ENCODE measurements at places on chromosomes 4 and X.

- no peak for DNase-seq
These were observed 305.3 kb downstream of the PRR32 start for GRCh38 chrX:127124871-127125270.

- no peak for DNase-seq
These were observed 4.9 kb downstream of the CFAP99 start for GRCh38 chr4:2423695-2424094.

- no peak for DNase-seq
These were observed 20.4 kb downstream of the LEF1 start for GRCh38 chr4:108148316-108148715.

GRCh38 chr4:65467068-65467680 is 203.1 kb downstream of the EPHA5 start:
- no peak for DNase-seq

- DNase-seq: no peak
These were observed 821.0 kb downstream of the C4orf33 start for GRCh38 chr4:129916991-129917390.

DNA sequence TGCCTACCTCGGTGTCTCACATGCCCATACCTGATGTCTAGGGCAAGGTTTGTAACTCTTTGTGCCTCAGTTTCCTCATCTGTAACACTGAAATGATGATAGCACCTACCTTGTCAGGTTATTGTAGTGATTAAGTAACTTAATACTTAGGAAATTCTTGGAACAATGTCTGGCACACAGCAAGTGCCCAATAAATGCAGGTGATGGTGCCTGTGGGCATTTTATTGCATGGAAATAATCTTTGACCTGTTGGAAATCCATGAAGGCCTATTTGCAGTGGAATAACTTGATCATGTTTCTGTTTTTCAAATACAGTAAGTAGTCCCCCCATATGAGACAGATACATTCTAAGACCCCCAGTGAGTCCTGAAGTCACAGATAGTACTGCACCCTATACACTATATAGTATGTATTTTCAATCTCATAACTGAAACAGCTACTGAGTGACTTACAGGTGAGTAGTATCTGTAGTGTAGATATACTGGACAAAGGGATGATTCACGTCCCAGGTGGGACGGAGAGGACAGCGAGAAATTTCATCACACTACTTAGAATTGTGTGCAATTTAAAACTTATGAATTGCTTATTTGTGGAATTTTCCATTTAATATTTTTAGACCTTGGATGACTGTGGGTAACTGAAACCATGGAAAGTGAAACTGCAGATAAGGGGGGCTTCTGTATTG is 42.1 kb downstream of the AFF1 start:
- no peak for DNase-seq

- no peak for DNase-seq
These were observed 2.6 kb upstream of the VSIG4 start for GRCh38 chrX:66042307-66043077.

DNA sequence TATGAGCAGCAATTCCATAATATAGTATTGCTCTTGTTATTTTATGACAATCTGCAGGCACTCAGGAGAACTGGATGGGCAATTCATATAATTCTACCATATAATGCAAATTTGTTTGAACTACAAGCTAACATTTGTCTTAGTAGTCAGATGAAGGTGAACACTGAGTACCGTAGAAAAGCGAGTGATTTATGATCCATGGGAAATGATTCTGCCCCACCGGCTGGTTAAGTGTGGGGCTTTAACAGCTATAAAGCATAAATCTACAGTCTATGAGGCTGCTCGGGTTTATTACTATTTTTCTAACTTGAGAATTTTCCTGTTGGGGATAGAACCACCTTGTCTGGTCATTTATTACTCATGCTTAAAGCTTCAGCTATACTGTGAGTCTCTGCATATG is 275.5 kb downstream of the PCDH10 start:
- DNase-seq: no peak

GRCh38 chr4:140049849-140050637 is 103.9 kb downstream of the MAML3 start:
- peak; percentile 26 for DNase-seq

- no peak for DNase-seq
These were observed 41.6 kb upstream of the HMGB3 start for GRCh38 chrX:150941580-150941979.

DNA sequence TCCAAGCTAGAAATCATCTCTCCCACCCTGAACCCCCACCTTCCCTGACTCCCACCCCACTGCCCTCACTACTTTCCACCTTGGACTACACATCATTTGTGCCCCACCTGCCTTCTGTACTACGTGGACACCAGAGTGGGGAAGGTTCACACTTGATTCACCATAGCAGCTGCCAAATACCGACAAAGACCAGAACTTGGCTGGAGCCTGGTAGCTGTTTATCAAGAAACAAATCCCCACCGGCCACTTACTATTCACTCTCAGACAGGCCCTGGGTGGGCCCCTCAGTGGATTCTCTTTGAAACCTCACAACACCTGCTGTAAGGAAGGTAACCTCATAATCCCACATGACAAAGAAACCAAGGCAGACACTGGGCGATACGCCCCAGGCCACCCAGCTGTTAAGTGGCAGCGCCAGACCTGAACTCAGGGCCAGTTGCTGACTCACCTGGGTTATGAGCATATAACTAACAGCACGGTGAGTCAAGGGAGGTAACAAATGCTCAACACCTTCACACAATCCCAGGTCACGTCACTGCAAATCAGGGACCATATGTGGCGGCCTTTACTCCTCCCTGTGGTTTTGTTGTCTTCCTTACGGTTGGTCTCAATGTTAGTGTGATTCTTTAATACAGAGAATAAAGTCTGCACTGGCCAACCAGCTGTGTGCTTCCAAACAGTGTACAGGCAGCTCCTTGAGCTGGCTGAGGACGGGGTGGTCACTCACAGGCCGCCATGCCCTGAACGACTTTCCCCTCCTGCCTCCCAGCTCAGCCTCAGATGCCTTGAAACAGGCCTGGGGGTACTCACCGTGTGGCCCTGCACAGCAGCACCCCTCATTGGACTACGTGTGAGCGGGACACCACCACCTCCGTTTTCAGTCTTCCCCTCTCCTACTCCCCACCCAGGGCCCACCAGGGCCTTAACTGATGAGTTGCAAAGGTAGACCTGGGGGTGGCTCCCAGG is 7.5 kb downstream of the WDR1 start:
- peak; percentile 56 for DNase-seq

- peak; percentile 53 for DNase-seq
These were observed 60.0 kb upstream of the BANK1 start for GRCh38 chr4:101730291-101731117.

GRCh38 chrX:154750301-154751202 is at the start of gene GAB3:
Gene GAB3 (minus strand): TSS chrX:154751077. CDS start chrX:154751025, 52 bp downstream.
- DNase-seq: peak; percentile 51

DNA sequence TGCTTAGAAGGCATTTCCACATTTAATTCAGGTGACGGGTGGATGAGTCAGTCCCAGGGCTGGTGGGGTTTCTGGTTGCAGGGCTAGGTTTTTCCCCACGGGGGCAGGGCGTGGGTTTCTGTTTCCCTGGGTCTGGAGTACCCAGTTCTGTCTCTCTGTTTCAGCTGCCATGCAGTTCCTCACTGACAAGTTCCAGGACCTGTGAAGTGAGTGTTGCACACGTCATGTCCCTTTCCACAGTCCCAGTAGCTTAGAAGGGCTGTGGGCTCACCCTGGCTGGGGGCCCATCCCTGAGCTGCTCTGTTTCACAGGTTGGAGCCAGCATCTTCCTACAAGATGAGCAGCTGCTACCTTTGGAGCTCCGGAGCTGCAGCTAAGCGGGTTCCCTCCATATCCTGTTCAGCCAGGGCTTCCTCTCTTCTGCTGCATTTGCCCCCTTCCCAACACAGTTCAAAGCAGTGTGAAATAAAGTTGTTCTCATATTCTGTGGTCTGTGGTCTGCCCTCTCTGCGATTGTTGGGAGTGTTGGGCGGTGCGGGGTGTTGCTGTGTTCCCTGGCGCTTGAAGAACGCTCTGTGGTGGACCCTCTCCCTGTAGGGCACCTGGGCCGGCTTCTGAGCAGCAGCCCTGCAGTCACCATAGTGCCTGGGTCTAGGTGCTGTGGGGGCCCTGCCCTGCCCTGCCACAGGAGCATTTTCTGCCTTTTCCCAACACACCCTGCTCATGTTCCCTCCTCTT is 3.9 kb downstream of the LOC101059915 start:
- DNase-seq: peak; percentile 61

DNA sequence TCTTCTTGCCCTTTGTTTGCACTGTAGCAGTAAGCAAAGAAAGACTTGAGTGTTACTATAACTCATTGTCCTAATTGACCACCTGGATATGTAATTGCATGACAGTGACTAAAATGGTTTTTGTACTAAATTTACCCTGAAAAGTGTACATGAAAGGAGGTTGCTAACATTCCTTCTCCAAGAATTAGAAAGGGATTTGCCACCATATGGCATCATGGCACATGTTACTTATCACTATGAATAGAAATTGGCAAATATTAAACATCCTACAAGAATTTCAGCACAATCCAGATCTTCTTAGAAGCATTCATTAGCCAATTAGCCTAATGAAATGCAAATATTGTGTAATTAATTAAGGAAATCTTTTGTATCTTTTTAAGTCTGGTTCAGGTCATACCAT is 834.2 kb downstream of the STPG2 start:
- no peak for DNase-seq

GRCh38 chrX:27599928-27600327 is 9.8 kb downstream of the DCAF8L2 start:
- no peak for DNase-seq

GRCh38 chrX:20980426-20980825 is 393.8 kb upstream of the CNKSR2 start:
- no peak for DNase-seq

DNA sequence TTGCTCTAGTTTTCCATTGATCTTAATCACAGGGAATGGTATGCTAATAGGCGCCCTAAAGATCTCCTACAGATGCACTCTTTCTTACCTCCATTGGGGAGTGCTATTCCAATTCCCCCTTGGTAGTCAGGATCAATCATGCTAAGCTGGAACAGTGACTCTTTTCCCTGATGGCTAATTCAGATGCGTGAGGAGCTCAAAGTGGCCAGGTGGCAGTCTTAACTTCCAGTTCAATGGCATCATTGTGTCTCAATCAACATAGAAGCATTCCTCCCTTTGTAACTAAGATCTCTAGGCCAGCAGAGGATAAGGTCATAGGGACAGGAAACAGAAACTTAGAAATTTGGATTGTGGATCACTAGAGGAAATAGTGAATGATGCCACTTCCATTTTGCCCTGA is 216.8 kb downstream of the GRID2 start:
- DNase-seq: no peak

- peak; percentile 70 for DNase-seq
These were observed at the start of gene MORC4 for GRCh38 chrX:107000013-107000515. Gene MORC4 (minus strand): TSS chrX:107000212. CDS start chrX:106999969, 243 bp downstream.

GRCh38 chr4:108919226-108919893 is 156.5 kb upstream of the ETNPPL start:
- no peak for DNase-seq

DNA sequence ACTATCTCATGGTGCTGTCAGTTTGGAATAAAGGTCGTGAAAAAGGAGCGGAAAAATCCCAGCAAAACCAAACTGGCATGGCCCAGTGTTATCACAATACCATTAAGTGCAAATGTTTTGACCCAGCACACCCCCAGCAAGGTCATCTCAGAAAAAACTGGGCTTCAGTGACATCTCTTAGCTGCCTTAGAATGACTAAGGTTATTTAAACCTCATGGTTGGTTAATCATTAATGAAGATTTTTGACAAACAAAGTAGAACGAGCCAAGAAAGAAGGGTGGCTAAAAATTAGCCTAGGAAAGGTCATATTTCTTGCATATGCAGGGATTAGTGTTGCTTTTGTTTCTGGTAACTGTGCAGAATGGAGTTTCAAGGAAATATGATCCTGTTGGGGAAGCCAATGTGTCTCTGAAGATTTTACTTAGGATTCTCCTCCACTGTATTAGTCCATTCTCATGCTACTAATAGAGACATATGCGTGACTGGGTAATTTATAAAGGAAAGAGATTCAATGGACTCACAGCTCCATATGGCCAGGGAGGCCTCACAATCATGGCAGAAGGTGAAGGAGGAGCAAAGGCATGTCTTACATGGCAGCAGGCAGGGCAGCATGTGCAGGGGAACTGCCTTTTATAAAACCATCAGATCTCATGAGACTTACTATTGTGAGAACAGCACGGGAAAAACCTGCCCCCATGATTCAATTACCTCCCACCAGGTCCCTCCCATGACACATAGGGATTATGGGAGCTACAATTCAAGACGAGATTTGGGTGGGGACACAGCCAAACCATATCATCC is 83.5 kb downstream of the CHRNA9 start:
- DNase-seq: no peak

DNA sequence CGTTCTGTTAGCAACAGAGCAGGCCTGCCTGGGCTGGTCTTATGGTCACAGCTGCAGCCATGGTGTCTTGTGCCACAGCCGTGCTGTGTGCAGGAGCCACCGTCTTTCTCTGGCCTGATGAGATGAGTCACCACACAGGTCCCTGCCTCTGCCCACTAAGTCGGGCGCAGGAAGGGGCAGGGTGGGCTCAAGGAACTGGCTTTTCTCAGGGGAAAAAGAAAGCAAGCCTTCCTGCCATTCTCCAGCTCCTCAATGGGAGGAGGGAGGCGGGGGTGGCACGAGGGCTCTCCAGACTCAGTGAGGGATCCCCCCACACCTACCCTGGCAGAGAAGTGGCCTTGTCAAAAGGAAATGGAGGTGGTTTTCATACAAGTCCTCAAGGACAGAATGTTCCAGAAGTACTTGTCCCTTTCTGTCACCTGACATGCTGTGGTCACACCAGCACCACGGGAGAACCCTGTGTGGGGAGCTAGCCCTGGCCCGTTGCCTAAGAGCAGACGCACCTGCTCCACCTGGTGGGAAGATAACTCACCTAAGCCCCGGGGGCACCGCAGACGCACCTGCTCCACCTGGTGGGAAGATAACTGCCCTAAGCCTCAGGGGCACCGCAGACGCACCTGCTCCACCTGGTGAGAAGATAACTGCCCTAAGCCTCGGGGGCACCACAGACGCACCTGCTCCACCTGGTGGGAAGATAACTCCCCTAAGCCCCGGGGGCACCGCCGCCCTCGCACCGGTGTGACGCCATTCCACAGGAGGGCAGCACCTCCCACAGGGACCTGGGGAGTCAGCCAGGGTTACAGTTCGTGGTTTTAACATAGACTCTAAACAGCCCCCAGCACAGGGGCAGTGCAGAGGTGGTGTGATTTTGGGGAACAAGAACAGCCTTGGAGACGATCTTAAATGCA is 18.5 kb downstream of the UVSSA start:
- DNase-seq: no peak

GRCh38 chrX:63739885-63740284 is 45.1 kb downstream of the ARHGEF9 start:
- no peak for DNase-seq

Measured in stimulated activated naive CD8-positive, alpha-beta T cell treated with anti-CD3 and anti-CD28 coated beads, Interleukin-15, Interleukin-2, amounts not matched to agents 100 U/mL and 50 U/mL, for 24 hours (primary cell).